ENCODE measurements at places on chromosomes 2 and 18. TPM values are rescaled to one million over a fixed set of nuclear protein-coding genes. Genes with fewer than 3 reads are reported as not detected.

DNA sequence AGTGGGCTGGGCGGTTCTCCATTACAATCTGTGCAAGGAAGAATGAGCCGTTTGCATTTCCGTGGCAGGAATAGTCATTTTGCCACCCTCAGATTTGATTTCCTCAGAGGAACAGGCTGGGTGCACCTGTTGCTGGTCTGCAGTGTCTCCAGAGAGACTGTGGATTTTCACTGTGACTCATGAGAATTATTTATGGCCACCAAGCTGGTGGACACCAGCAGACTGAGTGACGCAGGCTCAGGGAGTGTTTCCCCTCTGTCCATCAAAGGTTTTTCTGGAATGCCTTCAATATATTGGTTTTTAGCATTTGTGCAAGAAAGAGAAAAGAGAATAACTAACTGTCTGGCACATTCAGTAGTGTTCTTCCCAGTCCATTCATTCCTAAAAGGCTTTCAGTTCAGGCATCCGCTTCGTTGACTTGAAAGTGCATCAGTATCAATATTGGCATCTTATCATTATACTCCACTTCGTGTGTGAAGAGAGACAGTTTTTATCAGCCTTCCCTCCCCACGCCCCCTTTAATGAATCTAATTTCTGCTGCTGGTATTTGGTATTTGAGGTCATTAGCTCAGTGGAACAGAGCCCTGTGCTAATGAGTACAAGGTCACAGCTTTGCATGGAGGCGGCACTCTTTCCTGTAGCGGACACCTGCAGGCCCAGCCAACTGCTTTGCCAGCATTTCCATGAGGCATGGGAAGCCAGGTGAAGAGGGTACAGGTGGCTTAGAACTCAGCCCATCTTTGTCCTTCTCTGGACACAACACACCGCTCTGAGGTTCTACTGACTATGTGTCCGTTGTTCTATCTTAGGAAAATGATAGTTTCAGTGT is 39.9 kb downstream of the PRKCE start:
- DNase-seq: no peak

TNS1 gene
- 44.4 TPM for total RNA-seq

RNF125 gene
- 0.33 TPM for total RNA-seq

BOLL gene
- total RNA-seq: not detected

CCDC141 gene
- total RNA-seq: 0.17 TPM
